Esophagus squamous epithelium (tissue), 5 donors: ENCODE measurements at places on chromosomes 13 and 19.

DNA sequence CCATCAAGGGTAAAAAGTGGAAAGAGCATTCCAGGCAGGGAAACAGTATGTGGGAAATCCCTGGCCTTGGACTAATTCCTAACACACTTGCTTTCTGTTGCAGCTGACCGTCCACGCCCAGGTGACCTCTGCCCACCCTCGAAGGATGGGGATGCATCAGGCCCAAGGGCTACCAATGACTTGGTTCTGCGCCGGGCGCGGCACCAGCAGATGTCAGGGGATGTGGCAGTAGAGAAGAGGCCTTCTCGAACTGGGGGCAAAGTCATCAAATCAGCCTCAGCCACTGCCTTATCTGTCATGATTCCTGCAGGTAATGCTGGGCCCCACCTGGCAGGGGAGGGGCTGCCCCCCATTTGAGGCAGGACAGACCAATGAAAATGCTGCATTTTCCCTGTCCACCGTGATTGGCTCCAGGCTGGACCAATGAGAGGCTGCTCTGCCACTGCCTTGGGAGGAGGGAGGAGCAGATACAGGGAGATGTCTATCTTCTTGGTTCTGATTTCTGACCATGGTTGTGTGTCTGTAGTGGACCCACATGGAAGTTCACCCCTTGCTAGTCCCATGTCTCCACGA lies 12.6 kb downstream of the DNASE2 start:
- DNase-seq, result no peak
- H3K4me1 ChIP-seq, result peaks cover 7% of the 10 kb centered on the region
- H3K27me3 ChIP-seq, result no peaks in the 10 kb centered on the region
- no peak overlapping the region for H3K4me3 ChIP-seq

- H3K36me3 ChIP-seq, result peaks cover 62% of the 10 kb centered on the region
- peaks cover 30% of the 10 kb centered on the region for H3K4me1 ChIP-seq
- no peak overlapping the region for H3K27ac ChIP-seq
- DNase-seq, result no peak
- H3K4me3 ChIP-seq, result no peak overlapping the region
- no peaks in the 10 kb centered on the region for H3K27me3 ChIP-seq
Measured at GRCh38 chr19:2233601-2234280, 2.4 kb downstream of the PLEKHJ1 start.

GRCh38 chr19:58279042-58279924 lies 528 bp downstream of the ZNF8 start:
- H3K27ac ChIP-seq, result peak overlapping the region; percentile 89
- H3K27me3 ChIP-seq, result no peaks in the 10 kb centered on the region
- H3K4me3 ChIP-seq, result peak overlapping the region; percentile 95

GRCh38 chr13:33825083-33825482 lies 7.1 kb downstream of the RFC3 start:
- DNase-seq, result no peak
- H3K4me1 ChIP-seq, result no peaks in the 10 kb centered on the region
- no peak overlapping the region for H3K27ac ChIP-seq
- H3K27me3 ChIP-seq, result no peaks in the 10 kb centered on the region
- H3K4me3 ChIP-seq, result no peak overlapping the region

DNA sequence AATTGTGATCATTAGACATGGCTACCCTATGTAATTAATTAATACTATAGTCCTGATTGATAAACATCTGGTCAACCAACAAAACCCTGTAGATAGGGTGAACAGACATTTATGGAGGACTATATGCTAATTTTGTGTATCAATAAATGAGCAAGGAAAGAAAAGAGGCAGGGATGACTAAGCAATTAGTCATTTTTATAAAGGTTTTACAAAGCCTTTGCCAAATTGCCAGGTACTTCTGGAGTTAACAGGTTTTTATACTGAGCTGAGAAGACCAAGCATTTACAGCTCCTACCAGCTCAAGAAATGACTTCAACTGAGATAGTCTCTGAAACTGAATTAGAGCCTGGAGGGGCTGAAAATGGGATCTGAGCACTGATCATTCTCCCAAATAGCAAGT lies 186.8 kb upstream of the PRR20A start:
- no peaks in the 10 kb centered on the region for H3K27me3 ChIP-seq
- no peak overlapping the region for H3K4me3 ChIP-seq
- no peaks in the 10 kb centered on the region for H3K4me1 ChIP-seq
- no peak for DNase-seq
- H3K36me3 ChIP-seq, result no peaks in the 10 kb centered on the region

DNA sequence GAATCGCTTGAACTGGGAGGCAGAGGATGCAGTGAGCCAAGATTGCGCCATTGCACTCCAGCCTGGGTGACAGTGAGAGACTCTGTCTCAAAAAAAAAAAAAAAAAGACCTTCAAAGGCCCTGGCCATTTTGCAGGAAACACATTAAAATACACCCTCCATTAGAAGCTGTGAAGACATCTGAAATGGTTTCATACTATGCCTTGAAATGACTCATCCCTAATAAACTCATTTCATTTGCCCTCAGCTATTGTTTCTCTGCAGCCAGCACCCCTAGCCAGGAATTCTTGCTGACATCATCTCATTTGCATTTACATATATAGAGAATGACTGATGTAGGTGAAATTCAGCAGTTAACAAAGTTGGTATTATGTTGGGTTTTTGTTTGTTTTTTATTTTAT lies 8.7 kb downstream of the EML2 start:
- H3K36me3 ChIP-seq, result peaks cover 19% of the 10 kb centered on the region
- no peak overlapping the region for H3K4me3 ChIP-seq
- H3K4me1 ChIP-seq, result peaks cover 36% of the 10 kb centered on the region
- H3K27me3 ChIP-seq, result no peaks in the 10 kb centered on the region
- no peak for DNase-seq

DNA sequence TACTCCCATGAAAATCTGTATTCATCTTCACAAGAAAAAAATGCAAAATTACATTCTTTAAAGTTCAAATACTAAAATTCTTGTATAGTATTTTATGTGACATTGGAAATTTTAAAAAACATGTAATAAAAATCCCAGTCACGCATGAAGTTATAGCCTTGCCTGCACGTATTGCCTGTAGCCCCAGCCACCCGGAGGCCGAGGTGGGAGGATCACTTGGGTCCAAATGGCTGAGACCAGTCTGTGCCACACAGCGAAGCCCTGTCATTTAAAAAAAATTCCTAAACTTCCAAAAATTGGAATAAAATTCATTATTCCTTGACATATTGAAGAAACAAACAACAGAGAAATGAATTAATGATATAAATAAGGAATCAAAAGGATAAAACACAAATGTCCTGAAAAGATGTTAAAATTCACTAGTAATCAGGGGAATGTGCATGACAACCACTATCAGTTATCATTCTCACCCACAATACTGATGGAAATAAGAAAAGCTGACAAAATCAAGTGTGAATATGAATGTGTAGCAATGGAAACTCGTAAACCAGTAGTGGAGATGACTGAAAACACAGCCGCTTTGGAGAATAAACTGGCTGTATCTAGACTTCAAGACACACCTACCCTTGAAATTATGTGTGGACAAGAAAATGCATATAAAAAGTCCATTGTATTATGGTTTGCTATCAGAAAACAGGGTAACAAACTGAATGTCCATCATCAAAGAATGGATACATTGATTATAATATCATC lies 7.5 kb downstream of the CARD8 start:
- H3K36me3 ChIP-seq, result peaks cover 29% of the 10 kb centered on the region
- H3K4me1 ChIP-seq, result no peaks in the 10 kb centered on the region
- H3K27ac ChIP-seq, result peak overlapping the region; percentile 43
- H3K27me3 ChIP-seq, result no peaks in the 10 kb centered on the region
- DNase-seq, result no peak

GRCh38 chr19:49848938-49849337 lies 2.0 kb upstream of the PTOV1 start:
- no peak overlapping the region for H3K27ac ChIP-seq
- H3K4me1 ChIP-seq, result peaks cover 6% of the 10 kb centered on the region
- no peaks in the 10 kb centered on the region for H3K27me3 ChIP-seq
- no peak overlapping the region for H3K4me3 ChIP-seq
- no peak for DNase-seq

- no peaks in the 10 kb centered on the region for H3K36me3 ChIP-seq
- no peak overlapping the region for H3K27ac ChIP-seq
- no peak for DNase-seq
- no peaks in the 10 kb centered on the region for H3K4me1 ChIP-seq
Measured at GRCh38 chr13:105336706-105337576, 1198.5 kb downstream of the EFNB2 start.

- DNase-seq, result no peak
- H3K4me1 ChIP-seq, result peaks cover 27% of the 10 kb centered on the region
- peak overlapping the region; percentile 54 for H3K27ac ChIP-seq
Measured at GRCh38 chr13:111187960-111188541, 72.9 kb downstream of the ARHGEF7 start.

DNA sequence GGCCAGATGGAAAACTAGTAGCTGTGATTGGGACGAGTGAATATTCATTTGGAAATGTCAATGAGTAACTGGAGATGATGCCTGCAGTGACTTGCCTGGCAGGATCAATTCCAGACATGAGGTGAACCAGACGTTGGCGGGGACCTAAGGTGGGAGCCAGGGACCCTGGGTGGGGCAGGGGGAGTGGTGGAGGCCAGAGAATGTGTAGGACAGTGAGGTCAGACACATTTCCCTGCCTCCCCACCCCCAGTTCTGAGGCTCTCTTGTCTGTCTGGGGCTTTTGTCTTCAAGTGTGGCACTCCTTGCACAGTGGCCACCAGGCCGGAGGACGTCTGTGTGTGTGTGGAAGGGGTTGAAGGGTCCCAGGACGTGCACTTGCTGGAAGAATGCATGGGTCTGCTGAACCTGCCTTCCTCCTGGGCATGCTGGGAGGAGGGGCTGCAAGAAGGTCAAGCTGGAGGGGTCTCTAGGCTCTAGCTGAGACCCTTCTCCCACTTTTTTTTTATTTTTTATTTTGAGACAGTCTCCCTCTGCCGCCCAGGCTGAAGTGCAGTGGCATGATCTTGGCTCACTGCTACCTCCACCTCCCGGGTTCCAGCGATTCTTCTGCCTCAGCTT lies 51.6 kb downstream of the CHST8 start:
- H3K36me3 ChIP-seq, result no peaks in the 10 kb centered on the region
- H3K4me1 ChIP-seq, result peaks cover 4% of the 10 kb centered on the region
- H3K27ac ChIP-seq, result no peak overlapping the region
- no peak for DNase-seq

- no peak overlapping the region for H3K27ac ChIP-seq
- no peak for DNase-seq
- no peak overlapping the region for H3K4me3 ChIP-seq
- no peaks in the 10 kb centered on the region for H3K36me3 ChIP-seq
- H3K27me3 ChIP-seq, result no peaks in the 10 kb centered on the region
- no peaks in the 10 kb centered on the region for H3K4me1 ChIP-seq
Measured at GRCh38 chr13:29888306-29888705, 37.9 kb upstream of the UBL3 start.

DNA sequence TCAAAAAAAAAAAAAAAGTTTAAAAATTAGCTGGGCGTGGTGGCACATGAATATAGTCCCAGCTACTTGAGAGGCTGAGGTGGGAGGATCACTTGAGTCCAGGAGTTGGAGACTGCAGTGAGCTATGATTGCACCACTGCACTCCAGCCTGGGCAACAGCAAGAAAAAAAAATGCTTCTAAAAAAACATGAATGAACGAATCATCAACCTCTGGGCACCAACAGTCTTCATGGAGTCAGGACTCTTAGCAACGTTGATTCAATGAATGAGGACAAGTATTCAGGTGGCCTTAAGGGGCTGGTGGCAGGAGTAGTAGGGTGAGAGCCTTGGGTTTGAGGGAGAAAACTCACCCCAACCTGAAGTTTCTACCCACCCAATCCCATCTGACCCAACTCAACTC lies 20.6 kb upstream of the OLFM2 start:
- H3K4me1 ChIP-seq, result no peaks in the 10 kb centered on the region
